ENCODE measurements at places on chromosomes 11 and 22.

DNA sequence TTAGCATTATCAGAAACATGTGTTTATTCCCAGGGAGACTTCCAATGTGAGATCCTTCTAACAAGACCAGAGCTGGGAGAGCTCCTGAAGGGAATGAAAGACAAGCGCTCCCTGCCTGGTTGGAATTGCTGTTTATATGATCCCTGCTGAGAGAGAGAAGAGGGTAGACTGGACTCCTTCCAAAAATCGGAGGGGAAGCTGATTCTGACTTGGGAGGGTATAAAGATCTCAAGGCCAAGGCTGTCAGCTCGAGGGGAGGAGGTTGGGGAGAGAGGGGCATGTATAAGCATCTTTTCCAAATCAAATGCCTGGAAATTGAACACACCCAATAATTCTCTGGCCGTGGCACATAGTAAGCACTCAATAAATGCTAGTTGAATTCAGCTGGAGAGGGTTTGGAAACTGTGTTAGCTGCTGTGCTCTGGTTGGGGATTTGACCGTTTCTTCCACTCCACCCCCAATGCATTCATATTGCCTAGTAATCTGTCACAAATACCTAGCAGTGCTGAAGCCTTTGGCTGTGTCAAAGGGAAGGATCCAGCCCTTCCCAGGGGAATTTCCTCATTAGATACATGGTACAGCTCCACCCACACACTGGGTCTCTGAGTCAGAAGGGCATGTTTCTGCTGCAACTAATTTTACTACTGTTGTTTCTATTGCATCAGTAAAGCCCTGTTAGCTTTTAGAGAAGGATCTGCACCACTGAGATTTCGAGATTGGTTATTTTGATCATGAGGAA, 61.5 kb downstream of the CACNG2 start:
- peak; percentile 91 for DNase-seq

DNA sequence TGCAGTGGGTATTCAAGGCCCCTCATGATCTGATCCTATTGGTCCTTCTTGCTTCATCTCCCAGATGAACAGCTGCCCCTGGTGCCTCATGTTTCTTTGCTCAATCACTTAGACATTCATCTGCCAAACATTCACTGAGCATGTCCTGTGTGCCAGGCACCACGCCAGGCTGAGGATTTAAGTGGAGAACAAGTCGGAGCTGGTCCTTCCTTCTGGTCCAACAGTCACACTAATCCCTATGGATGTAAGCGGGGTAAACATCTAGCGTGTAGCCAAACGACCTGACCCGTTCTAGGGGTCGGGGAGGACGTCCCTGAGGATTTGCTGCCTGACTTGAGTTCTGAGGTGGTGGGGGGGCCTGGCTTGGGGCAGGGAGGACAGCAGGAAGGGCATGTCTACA, 21.9 kb downstream of the ZMAT5 start:
- peak; percentile 74 for DNase-seq

DNA sequence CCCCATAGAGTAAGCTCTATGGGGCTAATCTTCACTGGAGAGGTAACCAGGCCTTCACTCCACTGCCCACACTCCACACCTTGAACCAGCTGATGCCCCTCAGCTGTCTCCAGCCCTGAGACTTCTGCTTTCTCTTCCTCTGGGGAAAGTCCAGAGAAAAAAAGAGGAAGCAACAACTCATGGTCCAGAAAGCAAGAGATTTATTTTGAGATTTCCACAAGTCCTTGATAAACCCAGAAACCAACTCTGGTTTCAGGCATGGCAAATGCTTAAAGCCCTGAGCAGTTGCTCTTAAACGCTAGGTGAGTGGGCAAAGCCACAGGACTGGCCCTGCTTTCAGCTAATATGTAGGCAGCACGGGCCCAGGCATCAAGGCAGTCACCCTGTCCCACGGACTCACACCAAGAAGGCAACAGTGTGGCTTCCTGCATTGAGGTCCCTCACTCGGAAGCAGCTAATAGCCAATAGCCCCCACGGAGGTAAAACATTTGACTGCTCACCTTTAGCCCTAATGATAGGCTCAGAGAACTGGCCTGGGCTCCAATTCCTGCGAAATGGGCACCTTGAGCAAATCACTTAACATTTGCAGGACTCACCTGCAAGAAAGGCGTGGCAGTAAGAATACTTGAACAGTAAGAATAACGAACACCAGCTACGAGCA, 4.3 kb downstream of the CYB561A3 start:
- no peak for DNase-seq

- DNase-seq: no peak
These were observed 152.0 kb downstream of the TBC1D22A start for GRCh38 chr22:46914481-46914880.

DNA sequence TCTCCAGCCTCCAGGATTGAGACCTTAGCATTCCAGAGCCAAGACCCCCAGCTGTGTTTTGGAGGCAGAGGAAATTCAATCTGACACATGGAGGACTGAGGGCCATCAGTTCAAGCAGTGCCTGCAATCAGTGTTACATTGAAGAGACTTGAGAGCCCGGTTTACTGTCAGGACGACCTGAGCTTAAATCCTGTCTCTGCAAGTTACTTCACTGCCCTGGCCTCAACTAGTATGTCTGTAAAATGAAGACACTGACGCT, 35.1 kb downstream of the TRIM29 start:
- no peak for DNase-seq

GRCh38 chr11:78311702-78312371, 105.8 kb downstream of the GAB2 start:
- no peak for DNase-seq

DNA sequence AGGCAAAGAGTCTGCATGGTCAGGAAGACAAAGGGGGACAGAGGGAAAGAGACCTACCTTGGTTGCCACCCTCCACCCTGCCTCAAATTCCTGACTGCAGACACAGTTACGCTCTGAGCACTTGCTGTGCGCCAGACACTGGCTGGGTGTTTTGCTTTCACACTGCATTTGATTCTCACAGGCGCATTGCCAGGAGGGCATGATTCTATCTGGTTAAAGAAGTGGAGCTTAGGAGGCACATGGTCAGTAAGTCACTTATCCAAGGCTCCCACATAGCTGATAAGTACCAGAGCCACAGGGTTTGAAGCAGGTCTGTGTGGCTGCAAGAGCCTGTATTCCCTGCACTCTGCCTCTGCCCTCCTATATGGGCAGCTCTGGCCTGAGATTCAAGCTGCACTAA, 103.9 kb downstream of the TIMP3 start:
- peak; percentile 3 for DNase-seq

DNA sequence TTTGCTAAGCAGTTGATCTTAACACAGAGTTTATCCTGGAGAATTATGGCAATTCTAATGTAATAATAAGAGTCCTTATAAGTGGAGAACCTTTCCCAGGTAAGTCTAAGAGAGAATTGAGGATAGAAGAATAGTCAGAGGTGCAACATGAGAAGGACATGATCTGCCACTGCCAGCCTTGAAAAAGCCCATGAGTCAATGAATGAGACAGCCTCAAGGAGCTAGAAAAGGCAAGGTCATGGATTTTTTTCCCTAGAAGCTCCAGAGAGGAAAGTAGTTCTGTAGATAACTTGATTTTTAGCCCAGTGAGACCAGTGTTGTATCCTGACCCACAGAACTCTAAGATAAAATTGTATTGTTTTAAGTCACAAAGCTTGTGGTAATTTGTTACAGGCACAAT, 16.9 kb downstream of the MS4A6A start:
- DNase-seq: no peak

DNA sequence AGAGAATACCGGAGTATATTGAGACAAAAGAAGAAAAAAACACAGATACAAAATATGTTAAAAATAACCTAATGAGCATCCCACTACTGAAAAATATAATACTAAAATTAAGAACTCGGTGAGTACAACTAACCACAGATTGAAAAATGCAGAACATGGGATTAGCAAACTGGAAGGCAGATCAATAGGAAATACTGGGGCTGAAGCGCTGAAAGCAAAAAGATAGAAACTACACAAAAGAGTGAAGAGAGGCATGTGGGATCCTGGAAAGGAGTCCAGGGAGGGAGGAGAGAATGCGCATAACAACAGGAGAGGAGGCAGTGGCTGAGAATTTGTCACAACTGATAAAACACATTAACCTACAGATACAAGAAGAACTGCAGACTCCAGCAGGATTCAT, 159.3 kb downstream of the EFCAB6 start:
- DNase-seq: no peak

- no peak for DNase-seq
These were observed 26.7 kb downstream of the IRAG1 start for GRCh38 chr11:10666556-10667520.

DNA sequence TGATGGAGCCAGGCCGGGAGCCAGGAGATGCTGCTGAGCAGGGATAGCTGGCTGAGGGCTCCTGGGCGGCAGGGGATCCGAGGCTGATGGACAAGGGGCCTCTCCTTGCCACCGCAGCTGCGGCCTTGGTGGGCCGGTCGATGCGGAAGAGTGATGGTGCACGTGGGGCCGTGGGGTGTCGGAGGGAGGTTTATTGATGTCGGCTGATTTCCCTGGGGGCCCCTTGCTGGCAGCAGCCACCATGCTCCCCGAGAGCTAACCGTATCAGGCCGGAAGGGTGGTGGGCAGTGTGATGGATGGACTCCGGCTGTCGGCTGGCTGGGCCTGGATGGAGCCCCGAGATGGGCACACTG, 31.0 kb upstream of the CCDC188 start:
- DNase-seq: no peak

- DNase-seq: no peak
These were observed 7.4 kb downstream of the CCDC34 start for GRCh38 chr11:27355575-27356104.

- peak; percentile 49 for DNase-seq
These were observed 729 bp downstream of the IL17RA start for GRCh38 chr22:17085277-17086181.

DNA sequence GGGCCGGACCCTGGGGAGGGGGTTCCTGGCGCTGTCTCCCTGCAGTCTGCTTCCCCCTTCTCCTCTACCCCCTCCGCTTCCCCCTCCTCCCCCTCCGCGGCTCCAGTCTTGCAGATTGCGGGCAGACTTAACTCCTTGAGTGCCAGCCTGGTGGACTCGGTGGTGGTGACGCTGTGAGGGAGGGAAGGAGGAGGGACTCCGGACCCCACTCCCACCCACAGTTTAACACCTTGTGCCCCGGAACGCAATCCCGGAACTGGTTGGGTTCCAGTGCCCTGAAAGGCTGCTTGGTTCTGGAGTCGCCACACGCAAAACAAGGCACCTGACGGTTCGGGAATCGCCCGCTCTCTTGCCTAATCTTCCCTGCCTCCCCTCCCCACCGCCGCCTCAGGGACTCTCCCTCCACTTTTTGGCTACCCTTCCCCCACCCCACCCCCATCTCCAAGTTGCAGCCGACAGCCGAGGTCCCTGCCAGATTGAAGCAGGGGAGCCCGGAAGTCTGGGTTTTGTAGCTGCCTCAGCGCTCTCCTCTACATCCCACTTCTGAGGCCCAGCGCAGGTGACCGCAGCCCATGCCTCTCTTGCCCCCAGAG, 3.9 kb upstream of the BCL9L start:
- peak; percentile 85 for DNase-seq

- peak; percentile 82 for DNase-seq
These were observed 5.2 kb downstream of the PCSK7 start for GRCh38 chr11:117226388-117227385.

- no peak for DNase-seq
These were observed 2.3 kb downstream of the USP35 start for GRCh38 chr11:78190871-78191538.

DNA sequence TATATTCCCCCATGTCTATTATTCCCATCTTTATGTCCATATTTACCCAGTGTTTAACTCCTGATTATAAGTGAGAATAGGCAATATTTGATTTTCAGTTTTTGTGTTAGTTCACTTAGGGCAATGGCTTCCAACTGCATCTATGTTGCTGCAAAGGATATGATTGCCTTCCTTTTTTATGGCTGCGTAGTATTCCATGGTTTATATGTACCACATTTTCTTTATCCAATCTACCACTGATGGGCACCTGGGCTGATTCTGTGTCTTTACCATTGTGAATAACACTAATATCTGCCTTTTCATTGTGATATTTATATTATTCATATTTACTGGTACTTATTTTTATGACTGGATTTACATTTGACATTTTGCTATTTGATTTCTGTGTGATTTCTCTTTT, 649.6 kb downstream of the NTM start:
- DNase-seq: no peak

- no peak for DNase-seq
These were observed 33.9 kb upstream of the RASSF10 start for GRCh38 chr11:12975195-12975594.

GRCh38 chr22:29359469-29359868, 28.9 kb downstream of the AP1B1 start:
- DNase-seq: peak; percentile 85

GRCh38 chr11:112132737-112133136, 31.2 kb downstream of the IL18 start:
- DNase-seq: no peak

DNA sequence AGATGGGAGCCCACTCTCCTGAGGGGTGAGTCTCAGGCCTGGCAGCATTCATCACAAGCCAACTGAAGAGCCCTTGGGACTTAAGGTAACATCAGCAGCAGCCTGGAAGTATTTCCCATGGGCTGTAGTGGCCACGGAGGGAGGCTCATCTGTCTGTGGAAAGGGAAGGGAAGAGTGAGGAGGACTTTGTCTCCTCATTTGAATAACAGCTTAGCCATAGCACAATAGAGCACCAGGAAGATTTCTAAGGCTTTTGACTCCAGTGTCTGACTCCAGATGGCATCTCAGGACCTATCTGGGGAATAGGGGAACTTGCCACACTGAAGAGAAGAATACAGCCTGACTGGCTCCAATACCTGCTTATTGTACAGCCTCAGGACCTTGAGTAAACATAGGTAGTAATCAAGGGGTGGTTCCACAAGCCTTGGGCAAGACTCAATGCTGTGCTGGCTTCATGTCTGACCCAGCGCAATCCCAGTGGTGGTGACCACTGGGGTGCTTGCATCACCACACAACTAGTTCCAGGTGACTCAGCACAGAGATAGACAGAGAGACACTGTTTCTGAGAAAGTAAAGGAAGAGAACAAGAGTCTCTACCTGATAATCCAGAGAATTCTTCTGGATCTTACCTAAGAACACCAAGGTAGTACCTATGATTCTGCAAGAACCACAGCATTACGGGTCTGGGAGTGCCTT, 510.5 kb upstream of the CCDC179 start:
- DNase-seq: no peak

Data from NCI-H82 (cell line).